ENCODE measurements at places on chromosomes 7 and 10.

DNA sequence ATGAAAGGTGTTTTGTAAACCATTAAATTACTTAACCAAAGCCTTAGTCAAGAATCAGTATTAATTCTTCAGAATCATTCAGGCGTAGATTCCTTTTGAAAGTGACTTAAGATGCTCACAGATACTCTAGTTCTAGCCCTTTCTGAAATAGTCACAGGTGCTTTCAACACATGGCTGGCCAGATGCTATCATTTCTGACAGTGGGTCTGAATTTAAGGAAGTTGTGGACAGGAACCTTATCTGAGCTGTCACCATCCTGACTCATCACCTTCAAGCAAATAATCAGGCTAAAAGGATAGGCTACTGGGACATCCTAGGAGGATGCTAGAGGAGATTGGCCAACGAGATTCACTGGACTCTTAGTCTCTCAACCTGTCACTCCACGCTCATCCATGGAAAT, 501.5 kb downstream of the LRMDA start:
- DNase-seq, result no peak

GRCh38 chr7:156386097-156386496, 254.5 kb upstream of the RNF32 start:
- no peak for DNase-seq

- no peak for DNase-seq
These were observed 17.6 kb upstream of the ORAI2 start for GRCh38 chr7:102415685-102416225.

- DNase-seq, result no peak
These were observed 171.6 kb downstream of the GALNT17 start for GRCh38 chr7:71303566-71303965.

GRCh38 chr7:46091071-46091470, 170.0 kb upstream of the IGFBP3 start:
- no peak for DNase-seq

GRCh38 chr7:126940723-126941307, 311.9 kb downstream of the GRM8 start:
- no peak for DNase-seq

- DNase-seq, result no peak
These were observed 43.3 kb downstream of the DOCK4 start for GRCh38 chr7:112162784-112163506.

- no peak for DNase-seq
These were observed 436.2 kb downstream of the KCNMA1 start for GRCh38 chr10:77201135-77202106.

DNA sequence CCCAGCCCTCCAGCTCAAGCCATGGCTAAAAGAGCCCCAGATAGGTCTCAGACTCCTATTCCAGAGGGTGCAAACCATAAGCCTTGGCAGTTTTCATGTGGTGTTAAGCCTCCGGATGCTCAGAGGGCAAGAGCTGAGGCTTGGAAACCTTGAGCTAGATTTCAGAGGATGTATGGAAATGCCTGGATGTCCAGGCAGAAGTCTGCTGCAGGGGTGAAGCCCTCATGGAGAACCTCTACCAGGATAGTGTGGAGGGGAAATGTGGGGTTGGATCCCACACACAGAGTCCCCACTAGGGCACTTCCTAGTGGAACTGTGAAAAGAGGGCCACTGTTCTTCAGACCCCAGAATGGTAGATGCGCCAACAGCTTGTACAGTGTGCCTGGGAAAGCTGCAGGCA, 13.2 kb upstream of the HPSE2 start:
- no peak for DNase-seq

DNA sequence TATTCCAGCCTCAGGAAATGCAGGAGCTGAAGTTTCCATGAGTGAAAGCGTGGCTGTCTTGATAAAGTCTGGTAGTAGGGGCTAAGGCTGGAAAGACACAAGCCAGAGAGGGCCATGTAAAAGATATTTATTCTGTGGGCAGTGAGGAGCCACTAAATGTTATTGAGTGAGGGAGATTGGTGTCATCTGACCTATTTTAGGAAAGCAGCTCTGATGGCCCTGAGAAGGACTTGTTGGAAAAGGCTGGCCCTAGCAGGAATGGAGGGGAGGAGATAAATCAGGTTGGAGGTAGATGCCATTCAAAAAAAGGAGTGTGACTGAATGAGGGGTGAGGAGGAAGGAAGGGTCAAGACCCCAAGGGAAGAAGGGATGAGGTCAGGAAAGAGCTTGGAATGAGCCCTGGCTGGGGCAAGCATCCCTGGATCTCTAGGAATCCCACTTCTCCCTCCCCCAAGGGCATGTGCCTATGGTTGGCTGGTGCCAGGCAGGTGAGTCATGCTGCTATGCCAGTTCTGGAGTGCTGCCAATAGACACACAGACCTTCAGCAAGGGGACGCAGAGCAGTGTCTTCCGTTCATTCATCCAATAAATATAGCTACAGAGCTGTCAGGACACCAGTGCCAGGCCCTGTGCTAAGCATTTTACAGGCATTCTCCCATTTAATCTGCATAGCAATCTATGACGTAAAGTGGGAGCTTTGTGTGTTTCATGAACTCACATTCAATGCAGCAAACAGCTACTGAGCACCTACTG, 2.0 kb downstream of the ANKRD2 start:
- no peak for DNase-seq

- DNase-seq, result no peak
These were observed 552.4 kb upstream of the KCND2 start for GRCh38 chr7:119720541-119720940.

DNA sequence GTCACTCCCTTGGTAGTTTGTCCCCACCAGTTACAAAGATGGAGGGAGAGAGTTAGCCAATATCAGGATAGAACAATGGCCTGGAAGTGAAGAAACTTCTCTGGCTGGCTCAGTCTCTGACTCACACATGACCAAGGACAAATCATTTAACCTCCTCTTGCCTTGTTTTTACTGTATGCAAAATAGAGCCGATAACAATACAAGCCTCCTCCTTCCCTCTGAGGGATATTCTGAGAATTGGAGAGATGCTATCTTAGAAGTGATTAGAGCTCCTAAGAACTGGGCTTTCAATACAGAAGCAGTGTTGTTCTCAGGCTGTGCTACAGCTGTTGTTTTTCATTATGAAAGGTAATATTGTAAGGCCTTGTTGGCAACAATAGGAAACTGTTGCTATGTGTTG, 87.7 kb upstream of the EGR2 start:
- DNase-seq, result no peak

GRCh38 chr10:127740596-127740995, 3.6 kb downstream of the FOXI2 start:
- DNase-seq, result no peak

DNA sequence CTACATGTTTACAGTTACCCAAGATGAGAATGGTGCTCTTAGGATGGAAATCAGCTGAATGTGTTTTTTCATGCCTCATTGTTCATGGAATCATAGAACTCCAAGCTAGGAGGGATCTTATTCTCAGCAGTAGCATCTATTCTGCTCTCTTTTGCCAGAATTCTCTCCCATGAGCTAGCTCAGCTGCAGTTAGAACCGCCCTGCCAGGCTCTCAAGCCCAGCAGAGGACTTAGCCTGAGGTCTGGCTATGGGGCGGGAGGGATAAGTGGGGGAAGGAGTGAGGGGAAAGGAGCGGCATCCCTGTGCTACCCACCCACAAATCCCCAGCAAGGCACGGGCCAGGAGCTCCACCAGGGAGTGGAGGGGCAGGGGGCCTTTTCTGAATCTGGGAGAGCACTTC, 120.7 kb upstream of the PLXNA4 start:
- DNase-seq, result no peak

GRCh38 chr10:60955957-60956425, 12.0 kb upstream of the RHOBTB1 start:
- no peak for DNase-seq

- no peak for DNase-seq
These were observed 133.6 kb upstream of the RET start for GRCh38 chr10:42943025-42943818.

GRCh38 chr7:123616223-123616622, 14.6 kb downstream of the ASB15 start:
- no peak for DNase-seq

DNA sequence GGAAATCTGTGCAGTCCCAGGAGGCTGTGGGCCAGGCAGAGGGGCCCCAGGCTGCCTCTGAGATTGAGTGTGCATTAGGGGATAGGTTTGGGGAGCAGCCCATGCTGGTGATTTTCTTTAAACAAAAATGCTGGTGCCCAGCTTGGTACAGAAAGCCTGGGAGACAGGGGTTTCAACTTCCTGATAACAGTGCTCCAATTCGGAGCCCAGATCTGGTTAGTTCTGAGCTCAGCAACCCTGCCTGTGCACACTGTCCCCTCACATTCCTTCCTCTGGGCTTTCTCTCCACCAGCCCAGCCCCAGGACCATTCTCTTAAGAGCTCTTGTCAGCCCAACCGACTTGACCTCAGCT, 379.2 kb upstream of the ZMIZ1 start:
- DNase-seq, result no peak

GRCh38 chr10:30986053-30986555, 45.6 kb downstream of the ZNF438 start:
- no peak for DNase-seq

DNA sequence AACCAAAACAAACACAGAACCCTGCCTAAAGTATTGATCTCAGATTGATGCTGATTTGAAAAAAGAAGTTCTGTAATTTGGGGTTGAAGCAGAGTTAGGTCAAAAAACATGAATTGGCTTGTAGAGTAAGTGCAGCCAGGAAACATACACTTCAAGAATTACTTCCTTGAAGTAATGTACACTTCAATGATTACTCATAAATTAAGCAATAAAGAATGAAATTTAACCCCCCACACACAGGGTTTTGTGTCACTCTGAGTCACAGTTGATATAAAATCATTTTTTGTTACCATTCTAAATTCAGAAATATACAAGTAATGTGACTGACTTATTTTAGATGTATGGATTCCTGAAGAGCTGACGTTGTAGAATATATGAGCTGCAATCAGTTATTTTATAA, 622.2 kb downstream of the POM121L12 start:
- no peak for DNase-seq

DNA sequence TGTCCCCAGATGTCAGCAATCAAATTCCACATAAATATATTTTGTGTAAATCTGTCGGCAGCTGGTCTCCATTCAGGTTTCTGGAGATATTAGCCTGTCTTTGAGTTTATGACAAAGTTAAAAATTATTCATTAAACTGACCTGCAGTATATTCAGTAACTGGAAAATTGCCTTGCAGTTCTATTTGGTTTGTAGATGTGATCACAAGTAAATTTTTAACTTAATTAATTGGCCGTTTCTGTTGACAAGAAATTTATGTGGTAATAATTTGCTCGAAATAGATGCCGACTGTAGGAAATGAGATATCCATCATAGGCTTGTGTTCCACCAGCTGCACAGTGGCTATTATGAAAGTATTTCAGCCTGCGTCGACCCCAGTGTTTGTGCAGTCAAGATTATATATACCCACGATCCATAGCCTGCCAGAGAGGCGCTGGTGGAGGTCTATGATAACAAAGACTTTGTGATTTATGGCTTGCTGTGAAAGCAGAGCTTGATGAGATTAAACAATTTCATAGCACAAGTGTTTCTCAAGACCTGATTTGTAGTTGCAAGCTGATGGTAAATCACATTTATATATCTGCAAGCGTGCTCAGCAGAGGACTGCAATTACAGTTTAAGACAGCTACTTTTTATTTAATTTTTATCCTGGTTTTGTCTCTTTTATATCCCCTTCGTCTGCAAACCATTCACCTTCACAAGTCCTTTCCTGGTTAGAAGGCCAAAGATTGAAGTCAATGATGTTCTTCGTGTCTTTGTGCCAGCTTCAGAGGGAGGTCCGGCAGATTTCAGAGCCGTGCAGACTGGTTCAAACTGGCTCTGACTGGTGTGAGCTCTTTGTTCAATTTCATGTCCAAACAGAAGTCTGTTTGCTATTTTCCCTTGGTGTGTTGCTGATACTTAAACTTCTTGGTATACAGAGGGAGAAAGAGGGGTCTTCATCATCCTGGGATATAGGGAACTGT, 850.9 kb downstream of the LRMDA start:
- DNase-seq, result no peak

DNA sequence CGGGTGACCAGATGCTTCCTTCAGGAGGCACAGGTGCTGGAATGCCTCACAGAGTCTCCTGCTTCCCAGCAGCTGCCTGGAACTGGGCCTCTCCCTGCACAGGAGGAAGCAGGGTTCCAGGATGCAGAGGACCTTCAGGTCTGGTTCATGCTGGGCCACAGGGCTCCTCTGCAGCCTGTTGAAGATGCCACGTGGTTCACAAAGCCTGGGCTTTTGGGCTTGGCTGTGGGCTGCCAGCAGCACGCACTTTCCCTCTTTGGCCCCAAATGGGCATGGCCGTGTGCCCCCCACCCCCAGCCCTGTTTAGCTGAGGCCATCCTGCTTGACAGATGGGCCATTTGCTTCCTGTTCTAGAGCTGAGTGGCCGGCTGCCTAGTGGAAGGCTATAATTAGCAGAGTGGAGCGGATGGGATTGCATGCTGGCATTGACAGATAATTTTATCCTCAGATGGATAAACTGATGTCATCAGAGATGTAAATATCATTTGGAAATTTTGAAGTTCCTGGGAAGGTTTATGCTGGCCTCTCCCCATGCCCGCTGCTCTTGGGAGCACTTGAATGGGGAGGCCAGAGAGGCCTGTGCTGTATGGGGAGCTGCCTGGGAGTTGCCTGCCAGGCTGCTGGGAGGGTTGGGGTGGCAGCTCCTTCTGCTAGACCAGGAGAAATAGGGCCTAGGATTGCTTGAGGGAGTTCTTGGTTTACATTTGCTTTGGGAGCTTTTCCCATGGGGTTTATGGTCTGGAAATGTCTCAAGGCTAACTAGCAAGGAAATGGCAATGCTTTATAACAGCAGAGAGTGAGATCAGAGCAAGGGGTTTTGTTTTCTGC, 28.2 kb downstream of the TSPAN15 start:
- DNase-seq, result no peak

DNA sequence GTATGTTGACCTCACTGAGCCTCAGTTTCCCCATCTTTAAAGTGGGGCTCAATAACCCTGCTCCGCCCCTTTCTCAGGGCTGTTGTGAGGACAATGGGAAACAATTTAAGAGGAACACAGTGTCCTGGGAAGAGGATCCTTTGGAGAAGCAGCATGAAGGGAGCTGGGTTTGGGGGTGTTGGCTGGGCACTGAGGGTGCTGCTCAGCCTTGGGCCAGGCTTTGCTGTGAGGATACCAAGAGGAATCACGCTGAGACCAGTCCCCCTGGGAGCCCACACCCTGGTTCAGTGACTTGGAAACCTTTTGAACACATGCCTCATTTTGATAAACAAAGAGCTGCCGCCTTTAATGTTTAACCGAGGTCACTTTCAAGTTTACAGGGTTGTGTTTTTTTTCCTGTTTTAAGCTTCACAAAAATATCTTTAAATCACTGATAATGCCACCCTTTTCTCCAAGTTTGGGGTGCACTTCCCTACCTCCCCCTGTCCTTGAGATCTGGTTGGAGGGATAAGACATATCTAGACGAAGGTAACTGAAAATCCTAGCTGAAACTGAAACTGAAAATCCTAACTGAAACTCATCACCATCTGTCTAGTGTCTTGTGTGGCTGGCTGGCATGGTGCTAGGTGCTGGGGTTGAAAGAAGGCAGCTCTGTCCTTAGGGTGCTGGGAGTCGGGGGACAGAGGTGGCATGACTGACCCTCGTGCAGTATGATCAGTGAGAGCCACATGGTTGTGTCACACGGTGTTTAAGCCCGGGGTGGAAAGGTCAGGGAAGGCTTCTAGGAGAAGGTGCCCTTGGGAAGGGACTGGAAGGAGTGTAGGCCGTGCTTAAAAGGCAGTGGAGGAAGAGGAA, 27.7 kb downstream of the ZNF775 start:
- DNase-seq, result no peak

Measured in stimulated activated CD4-positive, alpha-beta T cell treated with anti-CD3 and anti-CD28 coated beads, Interleukin-1b, Interleukin-23, amount 100 ng/mL, for 1 hour (primary cell).